Activated T-helper 1 cell treated with anti-CD3 and anti-CD28 coated beads, Interleukin-2, amount 50 U/mL, for 16 hours (primary cell): ENCODE measurements at places on chromosomes 7 and 10.

DNA sequence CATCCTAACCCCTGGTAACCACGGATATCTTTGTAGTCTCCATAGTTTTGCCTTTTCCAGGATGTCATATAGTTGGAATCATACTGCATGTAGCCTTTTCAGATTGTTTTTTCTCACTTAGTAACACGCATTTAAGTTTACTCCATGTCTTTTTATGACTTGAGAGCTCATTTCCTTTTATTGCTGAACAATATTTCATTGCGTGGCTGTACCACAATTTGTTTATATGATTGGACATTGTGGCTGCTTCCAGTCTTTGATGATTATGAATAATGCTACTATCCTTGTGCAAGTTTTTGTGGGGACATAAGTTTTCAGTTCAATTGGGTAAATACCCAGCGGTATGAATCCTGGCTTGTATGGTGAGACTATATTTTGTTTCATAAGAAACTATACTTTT lies 60.8 kb downstream of the AOAH start:
- no peak for DNase-seq

- DNase-seq = no peak
Observed at GRCh38 chr7:80999100-80999499, 80.2 kb upstream of the SEMA3C start.

- no peak for DNase-seq
Observed at GRCh38 chr10:89332123-89332633, 4.4 kb downstream of the IFIT3 start.

GRCh38 chr7:111470998-111471397 lies 91.3 kb downstream of the IMMP2L start:
- no peak for DNase-seq

GRCh38 chr10:93821051-93821772 lies 63.5 kb downstream of the LGI1 start:
- no peak for DNase-seq

- DNase-seq = no peak
Observed at GRCh38 chr7:18414885-18415284, 80.7 kb upstream of the HDAC9 start.

DNA sequence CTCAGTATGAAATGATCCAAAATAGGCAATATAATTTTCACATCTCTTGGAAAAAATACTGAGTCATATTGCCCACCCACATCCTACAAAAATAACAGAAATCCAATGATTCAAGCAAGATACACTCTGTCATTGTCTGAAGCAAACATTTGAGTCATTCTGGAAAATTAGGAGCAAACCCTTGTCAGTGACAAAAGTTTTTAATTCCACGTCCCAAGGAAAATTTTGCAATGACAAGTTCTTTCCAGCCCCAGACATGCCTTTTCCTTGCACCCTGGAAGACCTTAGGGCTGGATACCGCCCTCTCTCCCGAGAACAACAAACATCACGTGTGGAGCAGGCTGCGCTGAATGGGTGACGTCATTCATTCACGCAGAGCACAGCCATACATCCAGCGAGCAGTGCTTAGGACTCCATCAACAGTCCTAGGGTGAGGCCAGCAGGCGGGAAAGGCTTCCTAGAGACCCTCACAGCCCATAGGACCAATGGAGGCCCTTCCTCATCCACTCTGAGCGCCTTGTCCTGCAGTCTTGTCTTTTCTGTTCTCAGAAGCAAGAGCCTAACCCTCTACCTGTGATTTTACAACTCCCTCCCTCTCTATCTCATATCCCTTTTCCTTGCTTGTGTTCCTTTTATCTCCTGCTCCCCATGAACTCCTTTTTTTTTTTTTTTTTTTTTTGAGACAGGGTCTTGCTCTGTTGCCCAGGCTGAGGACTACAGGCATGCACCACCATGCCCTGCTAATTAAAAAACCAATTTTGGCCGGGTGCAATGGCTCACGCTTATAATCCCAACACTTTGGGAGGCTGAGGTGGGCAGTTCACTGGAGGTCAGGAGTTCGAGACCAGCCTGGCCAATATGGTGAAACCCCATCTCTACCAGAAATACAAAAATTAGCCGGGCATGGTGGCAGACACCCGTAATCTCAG lies 23.5 kb upstream of the KDM7A start:
- no peak for DNase-seq

GRCh38 chr7:28005075-28005846 lies 175.3 kb downstream of the JAZF1 start:
- no peak for DNase-seq

- no peak for DNase-seq
Observed at GRCh38 chr10:18155321-18155720, 15.1 kb downstream of the CACNB2 start.

DNA sequence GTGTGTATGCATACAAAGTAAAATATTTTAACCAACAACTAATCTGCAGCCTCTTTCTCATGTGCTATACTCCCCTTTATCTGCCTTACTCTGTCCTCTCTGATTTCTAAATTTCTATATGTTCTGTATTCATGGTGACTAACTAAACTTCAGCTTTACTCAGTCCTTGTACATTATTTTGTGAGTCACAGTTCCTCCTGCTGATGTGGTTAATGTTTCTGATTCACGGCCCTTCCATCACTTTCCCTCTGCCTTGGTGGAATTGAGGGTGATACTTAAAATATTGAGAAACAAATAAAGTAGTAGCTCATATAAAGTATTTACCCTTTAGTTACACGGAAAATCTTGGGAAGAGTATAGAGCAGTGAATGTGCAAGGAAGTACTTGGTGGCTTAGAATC lies 899.1 kb upstream of the ZWINT start:
- no peak for DNase-seq

- no peak for DNase-seq
Observed at GRCh38 chr7:87217983-87218653, 1.4 kb downstream of the TMEM243 start.

DNA sequence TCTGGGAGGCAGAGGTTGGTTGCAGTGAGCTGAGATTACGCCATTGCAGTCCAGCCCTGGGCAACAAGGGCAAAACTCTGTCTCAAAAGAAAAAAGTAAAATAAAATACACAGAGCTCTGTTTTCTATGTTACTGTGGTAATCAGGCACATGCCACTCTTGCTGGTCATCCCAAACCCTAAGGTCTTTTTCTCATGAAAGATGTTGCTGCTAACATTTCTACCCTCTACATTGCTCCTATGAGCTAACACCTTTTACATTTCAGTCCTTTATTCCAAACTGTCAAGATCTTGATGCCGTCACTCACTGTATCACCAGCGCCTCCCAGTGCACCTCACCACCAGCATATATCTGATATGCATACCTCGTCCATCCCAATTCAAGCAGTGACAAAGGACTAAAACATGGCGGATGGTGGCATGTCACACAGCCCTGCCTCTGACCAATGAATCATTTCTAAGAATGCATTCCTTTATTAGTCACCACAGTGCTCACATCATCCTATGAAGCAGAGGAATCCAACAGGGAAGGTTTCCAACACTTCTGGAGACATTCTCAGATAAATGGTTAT lies 4.3 kb downstream of the DAGLB start:
- no peak for DNase-seq

DNA sequence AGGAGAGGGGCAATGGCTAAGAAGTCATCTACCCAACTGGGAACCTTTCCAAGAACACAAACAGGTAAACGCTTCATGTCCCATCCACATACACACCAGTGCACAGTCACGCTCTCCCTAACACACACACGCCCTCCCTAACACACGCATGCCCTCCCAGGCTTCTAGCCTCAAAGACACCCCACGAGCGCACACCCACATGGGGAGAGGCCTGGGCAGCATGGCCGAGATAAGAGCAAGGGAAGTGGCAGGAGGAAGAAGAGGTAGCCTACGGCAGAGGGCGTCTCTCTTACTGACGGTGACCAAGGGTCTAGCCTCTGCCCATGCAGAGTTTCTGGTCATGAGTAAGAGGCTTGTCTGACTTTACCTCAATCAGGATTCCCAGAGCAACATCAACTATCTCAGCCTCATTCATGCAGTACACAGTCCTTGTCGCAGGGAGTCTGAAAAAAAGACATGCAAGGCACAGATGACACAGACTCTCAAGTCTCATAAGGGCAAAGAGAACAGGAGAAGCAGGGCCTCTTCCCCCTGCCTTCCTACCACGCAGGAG lies 3.1 kb downstream of the CYREN start:
- DNase-seq = no peak

DNA sequence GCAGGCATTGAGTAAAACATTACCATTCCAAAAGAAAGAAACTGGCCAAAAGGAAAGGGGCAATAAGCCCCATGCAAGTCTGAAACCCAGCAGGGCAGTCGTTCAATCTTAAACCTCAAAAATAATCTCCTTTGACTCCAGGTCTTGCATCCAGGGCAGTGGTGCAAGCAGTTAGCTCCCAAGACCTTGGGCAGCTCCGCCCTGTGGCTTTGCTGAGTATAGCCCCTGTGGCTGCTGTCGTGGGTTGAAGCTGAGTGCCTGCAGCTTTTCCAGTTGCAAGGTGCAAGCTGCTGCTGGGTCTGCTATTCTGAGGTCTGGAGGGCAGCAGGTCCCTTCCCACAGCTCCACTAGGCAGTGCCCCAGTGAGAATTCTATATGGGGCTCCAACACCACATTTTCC lies 580.1 kb upstream of the AUTS2 start:
- no peak for DNase-seq

DNA sequence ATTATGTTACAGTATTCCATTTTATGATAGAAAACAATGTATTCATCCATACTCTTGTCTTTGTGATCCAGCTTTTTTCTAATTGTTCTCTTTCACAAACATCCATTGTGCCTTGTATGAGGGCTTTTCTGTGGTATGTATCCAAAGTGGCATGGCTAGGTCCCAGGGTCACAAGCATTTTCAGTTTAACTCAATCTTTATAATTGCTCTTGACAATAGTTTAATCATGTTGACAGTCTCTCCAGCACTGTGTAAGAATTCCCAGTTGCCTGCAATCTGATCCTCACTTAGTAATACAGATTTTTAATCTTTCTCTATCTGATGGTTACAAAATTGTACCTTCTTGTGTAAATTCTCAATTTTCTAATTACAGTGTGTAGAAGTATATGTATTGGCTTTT lies 533.4 kb downstream of the NEBL start:
- DNase-seq = no peak

DNA sequence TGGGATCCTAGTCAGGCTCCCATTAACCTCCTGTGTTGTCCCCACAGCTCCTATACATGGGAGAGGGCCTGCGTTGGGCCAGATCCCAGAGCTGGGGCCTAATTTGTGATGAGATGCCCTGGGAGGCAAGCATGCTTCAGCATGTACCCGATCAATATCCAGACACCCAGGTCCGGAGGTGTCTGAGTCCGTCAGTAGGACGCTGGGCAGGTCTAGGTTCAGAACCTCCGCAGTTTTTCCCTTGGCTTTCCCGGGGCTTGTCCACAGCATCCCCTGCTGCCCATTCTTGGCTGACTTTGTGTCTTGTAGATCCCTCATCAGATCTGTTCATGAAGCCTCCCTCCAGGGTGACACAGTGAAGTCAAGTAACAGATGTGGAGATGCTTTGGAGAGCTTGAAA lies 32.7 kb upstream of the RBAK start:
- no peak for DNase-seq

- DNase-seq = no peak
Observed at GRCh38 chr7:100621554-100621953, 9.2 kb downstream of the MOSPD3 start.

- DNase-seq = no peak
Observed at GRCh38 chr7:88155756-88156155, 64.1 kb downstream of the SRI start.
